Hepatocyte (in vitro differentiated cells): ENCODE measurements at places on chromosomes 3 and 15. TPM values are rescaled to one million over a fixed set of nuclear protein-coding genes. Genes with fewer than 3 reads are reported as not detected.

The STRIT1 gene
- 0.60 and 1.2 TPM in 2 replicates for total RNA-seq

The FOXB1 gene
- total RNA-seq: not detected in 2 replicates

The RUVBL1 gene
- 29.7 and 29.9 TPM in 2 replicates for total RNA-seq

The DNAH1 gene
- 2.5 and 4.0 TPM in 2 replicates for total RNA-seq

The SLC28A2 gene
- 1.5 and 1.8 TPM in 2 replicates for total RNA-seq

The CLDN16 gene
- 0.77 and 1.3 TPM in 2 replicates for total RNA-seq

The SH3BP5 gene
- total RNA-seq: 16.3 and 19.9 TPM in 2 replicates

The SERINC4 gene
- total RNA-seq: 0.10 and 0.24 TPM in 2 replicates

The LMAN1L gene
- total RNA-seq: not detected in 2 replicates
